ENCODE measurements at places on chromosomes 4 and X. TPM values are rescaled to one million over a fixed set of nuclear protein-coding genes. Genes with fewer than 3 reads are reported as not detected.

Gene FHIP1A
- 0.86 TPM for total RNA-seq

Gene BRS3
- not detected for total RNA-seq

Gene PAGE5
- not detected for total RNA-seq

Gene LGI2
- not detected for total RNA-seq

Gene TRIM75
- not detected for total RNA-seq

Gene FRAS1
- 0.89 TPM for total RNA-seq

Gene CENPVL2
- total RNA-seq: not detected

Gene MAGIX
- 1.2 TPM for total RNA-seq

Gene HELQ
- total RNA-seq: 18.4 TPM

Gene TEX11
- not detected for total RNA-seq

Gene PCDH11X
- total RNA-seq: not detected

Gene PABPC1L2A
- not detected for total RNA-seq

Gene PCSK1N
- 13.1 TPM for total RNA-seq

Gene NUDT9
- 23.6 TPM for total RNA-seq

Gene PRDM8
- total RNA-seq: 0.10 TPM
